ENCODE measurements at places on chromosomes 1 and 21.
A peak's percentile ranks its signal among the peaks of the same experiment; 100 is the strongest.

DNA sequence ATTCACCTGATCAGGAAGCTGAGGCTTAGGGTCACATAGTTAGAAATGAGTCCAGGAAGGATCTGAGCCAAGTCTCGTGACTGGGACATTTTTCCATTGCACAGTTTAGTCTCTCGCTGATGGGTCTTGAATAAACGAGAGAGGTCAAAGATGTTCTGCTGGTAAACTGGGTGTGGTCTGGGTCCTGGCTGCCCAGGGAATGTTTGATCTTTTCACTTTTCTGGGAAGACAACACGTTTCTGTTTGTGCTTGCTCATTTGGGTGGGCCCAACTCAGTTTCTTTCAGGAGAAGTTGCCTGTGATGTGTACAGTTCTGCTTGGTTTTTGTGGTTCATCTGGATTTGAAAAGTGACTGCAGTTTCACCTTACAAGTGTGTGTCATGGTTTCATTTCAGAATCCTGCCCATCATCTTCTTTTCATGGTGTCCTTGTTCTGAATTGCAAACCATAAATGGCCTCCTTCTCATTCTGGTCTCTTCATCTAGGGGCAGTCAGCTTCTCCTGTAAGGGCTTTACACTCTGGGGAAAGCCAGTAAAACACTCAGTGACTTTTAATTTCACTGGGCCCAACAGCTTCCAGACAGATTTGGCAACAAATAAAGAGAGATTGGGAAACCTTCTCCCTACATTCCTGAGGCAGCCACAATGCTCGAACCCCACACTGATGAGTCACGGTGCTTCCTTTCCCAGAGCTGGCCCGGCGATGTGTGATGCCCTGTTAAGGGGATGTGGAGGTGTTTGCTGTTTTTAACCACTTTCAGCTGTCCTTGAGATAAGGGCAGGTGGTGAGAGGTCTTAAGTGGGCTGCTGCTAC is 7.2 kb upstream of the TACSTD2 start:
- DNase-seq, result no peak

DNA sequence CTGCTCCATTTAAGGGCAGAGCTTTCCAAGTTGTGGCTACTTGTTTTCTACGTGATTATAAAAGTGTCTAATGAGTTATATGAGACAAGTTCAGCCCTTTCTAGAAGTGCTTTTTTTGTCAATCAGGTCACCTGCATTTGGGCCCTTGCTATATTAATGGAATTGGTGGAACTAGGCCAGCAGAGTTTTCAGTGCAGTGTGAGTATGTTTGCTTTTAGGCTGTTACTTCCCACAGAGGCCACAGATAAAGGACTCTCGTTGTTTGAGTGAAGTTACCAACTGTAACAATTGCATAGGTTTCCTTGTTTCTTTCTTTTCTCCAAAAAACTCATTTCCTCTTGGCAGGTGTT is 10.9 kb downstream of the SMAP2 start:
- no peak for DNase-seq

DNA sequence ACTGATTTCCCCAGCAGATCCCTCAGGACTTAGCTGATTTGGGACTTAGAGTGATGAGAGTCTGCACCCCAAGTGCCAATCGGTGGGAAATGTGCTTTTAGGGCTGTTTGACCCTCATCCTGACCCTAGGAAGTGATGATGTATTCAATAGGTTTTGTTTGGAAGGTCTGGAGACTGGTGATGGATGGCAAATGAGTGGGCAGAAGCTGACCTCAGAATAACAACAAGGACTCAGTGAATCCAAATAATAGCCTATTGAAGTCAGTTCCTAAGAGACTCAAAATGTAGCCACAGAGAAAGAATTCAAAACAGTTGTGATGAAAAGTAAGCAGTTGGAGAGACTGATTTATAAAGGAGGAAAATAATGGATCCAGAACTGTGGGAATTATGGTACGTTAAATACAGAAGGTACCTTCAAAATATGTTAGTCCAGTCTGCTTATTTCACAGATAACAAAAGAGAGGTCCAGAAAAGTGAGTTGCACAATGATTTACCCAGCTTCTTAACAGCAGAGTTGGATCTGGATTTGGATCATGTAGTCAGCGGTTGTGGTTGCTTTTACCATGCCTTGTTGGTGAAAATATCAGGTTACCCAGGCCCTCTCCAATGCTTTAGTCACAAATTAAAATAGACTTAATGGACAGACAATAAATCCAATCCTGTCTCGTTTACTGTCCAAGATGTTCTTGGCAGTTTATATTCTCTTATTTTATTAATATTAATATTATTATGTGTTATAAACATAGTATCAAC is 123.0 kb upstream of the PTBP2 start:
- no peak for DNase-seq

GRCh38 chr1:85850238-85850637 is 142.0 kb upstream of the ZNHIT6 start:
- DNase-seq, result no peak

DNA sequence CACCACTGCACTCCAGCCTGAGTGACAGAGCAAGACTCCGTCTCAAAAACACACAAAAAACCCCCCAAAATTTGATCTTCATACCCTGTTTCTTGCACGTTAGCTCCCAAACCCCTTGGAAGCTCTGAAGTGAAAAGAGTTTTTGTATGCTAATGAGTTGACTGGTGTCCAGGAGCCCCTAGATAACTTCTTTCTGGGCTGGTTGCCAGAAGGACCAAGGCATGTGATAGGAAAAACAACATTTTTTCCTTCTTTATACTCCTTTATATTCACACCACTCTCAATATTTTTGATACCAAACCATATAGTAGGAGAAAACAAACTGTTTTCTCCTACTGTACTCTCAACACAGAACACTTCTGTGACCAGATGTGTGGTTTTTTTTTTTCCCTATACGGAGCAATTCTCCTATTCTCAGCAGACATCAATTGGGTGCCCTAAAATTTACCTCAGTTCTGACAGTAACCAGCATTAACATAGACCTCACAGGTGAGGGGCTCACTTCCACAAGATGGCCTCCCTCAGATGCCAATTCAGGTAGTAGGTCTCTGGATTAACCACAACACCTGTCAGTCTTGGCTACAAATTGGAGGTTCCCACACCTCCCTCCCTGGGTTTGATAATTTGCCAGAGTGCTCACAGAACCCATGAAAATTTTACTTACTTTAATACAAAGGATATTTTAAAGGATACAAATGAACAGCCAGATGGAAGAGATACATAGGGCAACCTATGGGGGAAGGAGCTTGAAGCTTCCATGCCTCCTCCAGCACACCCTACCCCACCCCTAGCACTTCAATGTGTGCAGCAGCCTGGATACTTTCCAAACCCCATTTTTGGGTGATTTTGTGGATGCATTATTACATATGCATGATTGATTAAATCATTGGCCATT is 25.6 kb downstream of the ZYG11B start:
- DNase-seq, result no peak

DNA sequence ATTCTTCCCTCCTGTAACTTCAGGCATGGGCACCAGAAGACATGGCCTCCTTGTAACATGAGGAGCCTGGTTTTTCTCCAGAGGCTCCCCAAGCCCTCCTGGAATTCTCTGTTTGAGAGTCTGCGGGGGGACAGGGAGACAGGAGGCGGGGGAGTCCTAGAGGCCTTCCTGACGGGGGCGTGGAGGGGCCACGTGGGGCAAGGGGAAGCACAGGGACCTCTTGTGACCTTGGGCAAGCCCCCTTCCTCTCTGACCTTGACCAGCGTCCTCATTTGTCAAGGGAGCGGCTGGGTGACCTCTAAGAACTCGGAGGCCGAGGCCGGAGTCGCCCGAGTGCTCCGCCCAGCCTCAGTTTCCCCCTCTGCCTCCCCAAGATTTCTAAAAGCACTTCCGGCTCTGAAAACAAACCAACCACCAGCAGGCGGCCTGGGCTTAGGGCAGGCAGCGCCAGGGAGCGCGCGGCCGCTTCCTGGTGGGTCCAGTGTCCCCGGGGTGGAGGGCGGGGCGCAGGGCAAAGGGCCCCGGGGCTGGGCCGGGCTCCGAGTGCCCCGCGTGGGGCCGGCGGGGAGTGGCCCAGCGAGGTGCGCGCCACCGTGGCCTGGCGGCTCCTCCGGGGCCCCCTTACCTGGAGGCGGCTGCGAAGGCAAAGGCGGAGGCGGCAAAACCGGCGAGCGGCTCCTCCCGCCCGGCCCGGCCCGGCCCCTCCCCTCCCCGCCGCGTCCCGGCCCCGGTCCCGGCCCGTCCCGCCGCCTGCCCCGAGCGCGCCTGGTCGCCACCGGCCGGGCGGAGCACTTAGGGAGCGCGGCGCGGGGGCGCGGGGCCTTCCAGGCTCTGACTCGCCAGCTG is at the start of gene TMCO4:
Gene TMCO4 (minus strand): TSS at position 687 of the 846 bp plus-strand sequence. CDS start 19,158 bp downstream, outside the sequence.
- DNase-seq, result peak; percentile 54

DNA sequence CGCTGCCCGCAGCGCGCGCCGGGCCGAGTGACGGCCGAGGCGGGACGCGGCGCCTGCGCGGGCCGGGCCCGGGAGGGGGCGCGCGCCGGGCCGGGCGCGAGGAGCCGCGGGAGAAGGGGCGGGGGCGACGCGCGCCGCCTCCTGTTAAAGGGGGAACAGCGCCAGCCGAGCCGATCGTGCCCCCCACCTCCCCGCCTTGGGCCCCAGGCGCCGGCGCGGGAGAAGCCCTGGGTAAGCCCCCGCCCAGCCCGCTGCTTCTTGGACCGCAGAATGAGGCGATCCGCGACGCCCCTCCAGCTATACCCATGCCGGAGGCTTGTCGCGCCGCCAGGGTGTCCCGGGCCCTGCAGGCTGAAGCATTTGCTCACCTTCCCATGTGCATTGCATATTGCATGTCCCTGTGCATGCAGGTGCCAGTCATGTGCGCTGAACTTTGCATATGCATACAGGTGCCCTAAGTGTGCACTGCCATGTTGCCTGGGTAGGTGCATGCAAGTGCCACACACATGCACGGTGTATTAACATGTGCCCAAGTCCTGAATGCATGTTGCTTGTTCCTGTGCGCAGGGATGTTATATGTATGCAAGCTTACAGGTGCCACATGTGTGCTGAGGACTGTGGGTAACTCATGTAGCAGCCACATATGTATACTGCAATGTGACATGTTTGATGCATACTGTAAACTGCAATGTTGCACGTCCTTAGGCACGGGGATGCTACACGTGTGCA is at the start of gene ADGRB2:
Gene ADGRB2 (minus strand): TSS at position 29 of the 729 bp plus-strand sequence. CDS start 7,119 bp downstream, outside the sequence.
- DNase-seq, result no peak

DNA sequence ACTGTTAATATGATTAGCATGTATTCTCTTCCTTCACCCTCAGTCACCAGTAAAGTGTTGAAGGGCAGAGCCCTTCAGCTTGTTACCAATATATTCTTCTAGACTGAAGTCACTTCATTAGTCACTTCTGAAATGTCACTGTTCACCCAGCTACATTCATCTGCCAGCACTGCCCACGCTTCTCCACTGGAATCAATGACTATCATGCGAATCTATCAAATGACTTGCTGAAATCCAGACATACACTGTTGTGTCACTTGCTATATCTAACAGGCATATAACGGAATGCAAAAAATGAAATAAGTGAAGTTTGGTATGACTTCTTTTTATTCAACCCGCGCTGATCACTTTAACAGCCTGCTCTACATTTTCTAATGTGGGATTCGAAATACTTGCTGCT is 16.1 kb downstream of the FH start:
- no peak for DNase-seq

DNA sequence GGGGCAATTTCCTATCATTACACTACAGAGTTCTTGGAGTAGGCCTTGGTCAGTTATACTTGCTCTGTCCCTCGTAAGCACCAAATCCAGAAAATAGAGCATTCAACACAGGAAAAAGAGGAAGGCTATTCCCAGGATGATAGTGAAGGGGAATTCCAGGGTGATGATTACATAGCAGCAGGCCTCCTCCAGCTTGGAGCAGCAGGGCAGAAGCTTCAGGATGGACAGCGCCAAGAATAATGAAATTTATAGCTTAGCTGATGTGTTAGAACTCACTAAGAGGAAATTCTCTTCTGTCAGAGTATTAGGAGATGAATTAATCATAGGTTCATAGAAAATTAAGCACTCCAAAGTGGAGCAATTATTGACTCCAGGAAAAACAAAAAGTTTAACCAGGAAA is 10.8 kb upstream of the SMAP2 start:
- DNase-seq, result no peak

- no peak for DNase-seq
Measured at GRCh38 chr1:153733970-153734369, 6.1 kb downstream of the INTS3 start.

DNA sequence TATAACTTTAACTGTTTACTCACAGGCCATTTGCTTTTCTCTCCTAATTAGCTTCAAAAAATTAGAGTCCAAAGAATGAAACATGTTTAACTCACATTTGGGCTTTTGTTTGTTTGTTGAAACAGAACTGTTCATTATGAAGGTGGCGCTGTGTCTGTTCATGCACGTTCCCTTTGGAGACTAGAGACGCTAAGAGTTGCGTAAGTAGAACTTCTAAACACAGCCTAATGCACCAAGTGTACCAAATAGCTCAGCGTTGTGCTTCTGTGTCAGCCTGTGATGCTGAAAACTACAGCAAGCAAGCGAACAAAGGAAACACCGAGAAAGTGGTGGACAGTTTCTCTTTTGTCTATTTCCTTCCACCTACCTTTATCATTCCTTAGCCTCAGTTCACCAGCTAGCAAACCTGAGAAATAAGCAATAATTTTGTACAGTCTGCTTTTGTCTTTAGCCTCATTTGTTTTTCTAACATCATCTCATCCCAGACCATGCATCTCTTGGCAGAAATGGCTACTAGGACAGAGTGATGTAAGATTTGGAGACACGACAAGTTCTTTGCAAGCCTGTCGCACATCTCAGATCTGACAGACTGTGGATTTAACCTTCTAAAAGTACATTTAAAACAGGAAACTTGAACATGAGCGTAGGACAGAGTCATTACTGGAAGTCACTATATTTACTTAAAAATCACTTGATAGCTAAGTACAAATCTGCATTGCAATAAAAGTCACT is 375.1 kb downstream of the RYR2 start:
- DNase-seq, result no peak

DNA sequence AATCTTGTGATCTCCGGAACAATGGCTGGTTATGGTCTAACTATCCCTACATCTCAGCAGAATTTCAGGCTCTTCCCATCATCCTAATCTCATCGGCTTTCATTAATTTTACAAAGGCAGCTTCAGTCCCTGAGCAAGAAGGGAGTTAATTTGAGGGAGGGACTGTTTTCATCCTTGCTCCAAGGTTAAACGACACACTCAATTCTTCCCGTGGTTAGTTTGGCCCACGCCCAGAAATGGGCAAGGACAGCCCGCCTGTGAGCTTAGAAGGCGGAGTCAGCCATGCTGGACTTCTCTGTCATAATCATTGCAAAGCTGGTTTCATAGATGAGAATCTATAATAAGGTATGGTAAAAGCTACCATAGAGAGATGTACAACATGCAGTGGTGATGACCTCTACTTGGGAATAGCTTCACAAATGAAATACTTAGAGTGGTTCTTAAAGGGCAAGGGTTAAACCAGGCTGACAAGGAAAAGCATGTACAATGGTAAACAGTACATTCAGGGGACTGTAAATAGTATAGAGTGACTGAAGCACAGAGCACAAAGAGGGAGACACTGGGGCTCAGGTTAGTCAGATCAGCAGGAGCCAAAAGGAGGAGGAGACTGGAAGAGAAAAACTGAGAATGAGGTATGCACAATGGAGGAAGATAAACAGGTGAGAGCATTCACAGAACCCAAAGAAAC is 108.8 kb downstream of the SMYD3 start:
- DNase-seq, result no peak

GRCh38 chr1:109781806-109782205 is 18.1 kb upstream of the EPS8L3 start:
- no peak for DNase-seq

GRCh38 chr1:47937586-47938254 is 59.5 kb downstream of the TRABD2B start:
- no peak for DNase-seq

- no peak for DNase-seq
Measured at GRCh38 chr1:7644961-7645750, 125.9 kb upstream of the VAMP3 start.

GRCh38 chr1:151371370-151372057 is 991 bp downstream of the SELENBP1 start:
- DNase-seq, result no peak

Data from stimulated activated CD4-positive, alpha-beta T cell treated with anti-CD3 and anti-CD28 coated beads, Interleukin-12 subunit alpha, Interleukin-12 subunit beta, amount 100 ng/mL, for 4 hours (primary cell).